HCT116 (cell line): ENCODE measurements at places on chromosomes 11 and 22. TPM values are rescaled to one million over a fixed set of nuclear protein-coding genes. Genes with fewer than 3 reads are reported as not detected.

The RIBC2 gene
- 8.3 TPM for total RNA-seq

The PLAAT5 gene
- total RNA-seq = not detected

The CNIH2 gene
- total RNA-seq = 1.3 TPM

The DNAJB7 gene
- total RNA-seq = not detected

The UPK3A gene
- not detected for total RNA-seq

The MIAT gene
- total RNA-seq = 0.54 TPM

The TTLL1 gene
- 4.3 TPM for total RNA-seq

GRCh38 chr11:71185411-71185810 is 67.0 kb downstream of the SHANK2 start:
- no peak for DNase-seq

GRCh38 chr11:650482-650881 is 13.4 kb downstream of the DRD4 start:
- DNase-seq = no peak

DNA sequence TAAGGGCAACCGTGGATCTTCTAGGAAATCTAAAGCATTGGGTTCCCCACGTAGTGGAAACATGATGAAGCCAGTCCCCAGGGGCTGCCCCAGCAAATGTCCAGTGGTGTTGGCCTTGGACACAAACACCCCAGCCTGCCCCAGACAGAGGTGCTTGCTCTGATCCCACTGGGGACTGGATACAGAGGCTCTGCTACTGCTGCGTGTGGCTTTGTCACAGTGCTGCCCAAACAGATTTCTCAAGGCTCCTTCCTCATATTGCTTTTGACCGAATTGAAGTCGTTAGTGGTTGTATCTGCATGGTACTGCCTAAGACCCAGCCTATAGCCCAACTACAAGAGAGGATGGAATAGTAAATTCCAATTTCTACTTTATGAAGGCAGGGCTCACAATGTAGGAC is 40.1 kb upstream of the CD44 start:
- DNase-seq = no peak

GRCh38 chr11:118016104-118016503 is 29.9 kb downstream of the IL10RA start:
- no peak for DNase-seq

- DNase-seq = no peak
Measured at GRCh38 chr11:12762696-12763324, 88.6 kb downstream of the TEAD1 start.

GRCh38 chr11:69059985-69060384 is 11.3 kb downstream of the TPCN2 start:
- DNase-seq = no peak

DNA sequence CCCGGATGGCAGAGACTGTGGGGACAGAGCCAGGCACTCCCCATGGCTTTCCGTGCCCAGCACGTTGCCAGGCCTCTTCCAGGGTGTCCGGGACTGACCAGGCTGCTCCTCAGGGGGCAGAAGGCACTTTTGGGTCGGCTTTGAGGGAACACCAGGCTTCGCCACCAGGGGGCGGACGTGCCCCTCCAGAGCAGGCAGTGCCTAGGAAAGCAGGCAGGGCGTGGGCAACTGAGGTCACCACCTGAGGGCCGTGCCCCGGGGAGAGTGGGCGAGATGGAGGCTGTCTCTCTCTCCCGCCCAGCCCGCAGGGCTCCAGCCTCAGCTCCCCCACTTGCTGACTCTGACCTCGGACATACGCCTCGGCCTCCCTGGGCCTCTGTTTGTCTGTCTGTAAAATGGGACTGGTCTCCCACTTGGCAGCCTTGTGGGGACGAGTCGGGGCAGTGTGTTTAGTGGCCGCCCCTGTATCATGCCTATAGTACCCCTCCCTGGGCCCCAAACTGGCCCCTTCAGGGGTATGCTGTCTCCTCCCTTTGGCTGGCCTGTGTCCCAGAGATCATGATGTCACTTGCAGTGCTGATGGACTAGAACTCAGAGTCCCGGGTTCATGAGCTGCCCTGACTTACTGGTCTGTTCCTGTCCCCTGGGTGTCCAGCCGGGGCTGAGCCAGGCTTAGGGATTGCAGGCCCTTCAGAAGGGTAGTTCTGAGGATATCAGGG is 4.4 kb upstream of the PRR5 start:
- DNase-seq = peak; percentile 66

DNA sequence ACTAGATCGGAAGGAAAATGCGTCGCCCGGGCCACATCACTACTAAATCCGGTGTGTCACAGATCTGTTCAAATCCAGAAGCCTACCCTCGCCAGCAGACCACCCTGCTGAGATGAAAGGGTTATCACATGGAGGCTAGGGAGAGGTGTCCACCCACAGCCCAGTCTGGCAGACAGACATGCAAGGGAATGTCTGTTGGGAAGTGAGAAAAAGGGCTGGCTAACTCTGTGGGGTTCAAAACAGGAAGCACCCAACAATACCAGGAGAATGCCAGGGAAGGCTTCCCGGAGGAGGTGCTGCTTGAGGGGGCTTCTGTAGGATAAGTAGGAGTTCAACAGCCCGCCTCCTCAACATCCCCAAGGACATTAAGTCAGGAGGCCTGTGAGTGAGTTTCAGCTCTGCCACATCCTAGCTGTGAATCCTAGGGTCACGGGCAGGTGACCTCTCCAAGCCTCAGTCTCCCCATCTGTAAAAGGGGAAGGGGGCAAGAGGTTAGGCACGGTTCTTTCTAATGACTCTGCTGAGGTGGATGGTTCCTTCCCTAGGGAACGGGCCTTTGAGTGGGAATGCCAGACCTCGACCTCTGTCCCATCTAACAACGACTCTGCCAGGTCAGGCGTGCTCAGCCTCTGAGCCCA is 1.1 kb downstream of the TPST2 start:
- DNase-seq = no peak

DNA sequence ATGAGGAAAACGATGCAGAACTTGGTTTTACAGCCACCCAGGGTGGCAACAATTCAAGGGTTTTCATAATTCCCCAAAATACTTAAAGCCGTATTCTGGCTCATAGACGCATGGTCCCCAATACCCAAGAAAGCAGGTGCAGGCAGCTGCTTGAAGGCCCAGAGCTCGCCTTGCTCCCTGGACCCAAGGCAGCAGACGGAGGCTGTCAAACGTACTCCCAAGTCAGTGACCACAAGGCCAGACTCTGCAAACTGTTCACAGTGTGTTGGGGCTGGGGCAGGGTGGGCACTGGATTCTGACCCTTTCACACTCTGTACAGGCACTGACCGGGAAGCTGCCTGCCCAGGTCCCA is 21.5 kb downstream of the TMEM184B start:
- no peak for DNase-seq

DNA sequence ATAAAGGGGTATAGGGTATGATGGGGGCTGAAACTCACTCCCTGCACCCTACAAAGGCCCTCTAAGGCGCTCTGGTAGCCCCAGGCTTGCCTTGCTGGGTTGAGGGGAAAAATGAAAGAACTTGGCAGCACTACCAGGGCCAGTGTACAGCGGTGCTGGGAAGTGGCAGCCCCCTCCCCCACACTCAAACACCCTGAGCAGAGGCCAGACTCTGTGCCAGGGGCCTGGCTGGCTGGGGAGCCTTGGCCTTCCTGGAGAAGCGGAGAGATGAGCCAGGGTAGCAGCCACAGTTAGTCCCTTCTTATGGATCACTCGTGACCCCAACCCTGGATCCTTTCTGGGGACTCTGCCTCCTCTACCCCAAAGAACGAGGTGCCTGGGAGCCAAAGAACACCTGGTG is 2.7 kb downstream of the TMEM134 start:
- no peak for DNase-seq

DNA sequence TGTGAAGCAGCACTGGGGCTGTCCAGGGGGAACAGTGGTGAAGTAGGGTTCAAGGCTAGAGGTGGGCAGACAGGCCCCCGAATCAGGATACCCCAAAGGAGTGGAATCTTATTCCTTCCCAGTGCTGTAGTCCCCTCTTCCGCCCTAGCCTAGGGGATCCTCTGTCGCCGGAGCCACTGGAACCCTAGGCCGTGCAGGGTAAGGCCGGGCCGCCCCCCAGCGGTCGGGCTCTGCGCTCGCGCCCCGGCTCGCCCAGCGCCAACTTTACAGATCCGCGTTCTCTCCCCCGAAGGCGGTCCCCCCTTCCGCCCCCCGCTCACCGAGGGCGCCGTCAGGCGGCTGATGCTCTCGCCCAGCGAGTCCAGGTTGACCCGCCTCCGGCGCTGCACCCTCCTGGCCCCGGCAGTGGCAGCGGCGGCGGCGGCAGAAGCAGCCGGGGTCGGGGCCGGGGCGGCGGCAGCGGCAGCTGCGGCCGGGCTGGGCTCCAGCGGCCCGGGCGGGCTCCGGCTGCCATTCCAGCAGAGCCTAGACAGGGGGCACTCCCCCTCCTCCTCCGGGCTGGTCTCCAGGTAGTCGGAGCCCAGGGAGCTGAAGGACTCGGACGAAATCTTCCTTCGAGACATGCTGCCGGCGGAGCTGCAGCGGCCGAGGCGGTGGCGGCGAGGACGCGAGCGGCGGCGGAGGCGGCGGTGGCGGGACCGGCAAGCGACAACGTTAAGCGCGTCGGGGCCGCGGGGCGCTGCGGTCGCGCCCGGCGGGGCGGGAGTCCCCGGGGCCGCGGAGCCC is 650 bp downstream of the GUCY1A2 start:
- no peak for DNase-seq

DNA sequence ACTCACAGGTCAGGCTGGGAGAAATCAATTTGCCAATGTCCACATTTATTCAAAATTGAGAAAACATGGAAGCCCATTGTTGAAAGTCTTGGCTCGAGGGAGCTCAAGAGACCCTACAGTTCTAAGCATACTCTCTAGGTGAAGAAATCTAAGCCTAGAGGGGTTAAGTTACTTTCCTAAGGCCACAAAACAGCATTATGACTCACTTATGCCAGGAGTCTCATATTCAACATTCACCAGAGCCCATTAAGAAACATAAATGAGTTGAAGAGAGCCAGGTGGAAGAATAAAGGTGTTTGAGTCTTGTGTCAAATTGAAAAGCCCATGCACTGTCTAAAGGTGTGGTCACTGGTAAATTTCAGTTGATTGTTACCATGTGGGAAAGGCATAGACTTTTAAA is 108.1 kb downstream of the INSC start:
- DNase-seq = no peak

GRCh38 chr11:133601641-133602040 is 69.3 kb upstream of the OPCML start:
- no peak for DNase-seq

GRCh38 chr11:119906376-119906775 is 177.4 kb upstream of the NECTIN1 start:
- no peak for DNase-seq

- no peak for DNase-seq
Measured at GRCh38 chr11:61610905-61611304, 30.0 kb upstream of the SYT7 start.

DNA sequence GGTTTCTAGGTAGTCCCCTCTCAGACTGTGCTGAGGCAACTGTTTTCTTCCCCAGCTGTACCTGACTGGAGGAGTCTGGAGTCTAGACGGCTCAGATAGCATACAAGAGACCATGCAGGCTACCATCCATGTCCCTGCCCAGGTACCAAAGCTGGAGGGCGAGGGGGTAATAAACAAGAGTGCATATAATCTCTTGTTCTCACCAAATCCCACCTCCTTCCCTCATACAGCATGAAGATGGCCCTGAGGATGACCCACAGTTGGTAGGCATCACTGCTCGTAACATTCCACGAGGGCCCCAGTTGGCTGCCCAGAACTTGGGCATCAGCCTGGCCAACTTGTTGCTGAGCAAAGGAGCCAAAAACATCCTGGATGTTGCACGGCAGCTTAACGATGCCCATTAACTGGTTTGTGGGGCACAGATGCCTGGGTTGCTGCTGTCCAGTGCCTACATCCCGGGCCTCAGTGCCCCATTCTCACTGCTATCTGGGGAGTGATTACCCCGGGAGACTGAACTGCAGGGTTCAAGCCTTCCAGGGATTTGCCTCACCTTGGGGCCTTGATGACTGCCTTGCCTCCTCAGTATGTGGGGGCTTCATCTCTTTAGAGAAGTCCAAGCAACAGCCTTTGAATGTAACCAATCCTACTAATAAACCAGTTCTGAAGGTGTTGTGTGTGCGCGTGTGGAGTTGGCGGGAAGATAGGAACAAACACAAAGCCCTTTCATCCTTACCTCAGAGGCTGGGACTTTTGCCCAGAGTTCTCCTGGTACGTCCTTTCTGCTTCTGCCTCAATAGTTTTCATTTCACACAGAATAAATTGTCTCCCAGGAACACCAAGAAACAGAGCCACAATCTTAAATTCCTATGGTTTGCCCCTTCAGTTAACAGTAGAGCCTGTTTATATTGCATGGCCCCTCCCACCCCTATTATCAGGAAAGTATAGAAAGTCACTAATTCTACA is 8.5 kb downstream of the HMBS start:
- no peak for DNase-seq

DNA sequence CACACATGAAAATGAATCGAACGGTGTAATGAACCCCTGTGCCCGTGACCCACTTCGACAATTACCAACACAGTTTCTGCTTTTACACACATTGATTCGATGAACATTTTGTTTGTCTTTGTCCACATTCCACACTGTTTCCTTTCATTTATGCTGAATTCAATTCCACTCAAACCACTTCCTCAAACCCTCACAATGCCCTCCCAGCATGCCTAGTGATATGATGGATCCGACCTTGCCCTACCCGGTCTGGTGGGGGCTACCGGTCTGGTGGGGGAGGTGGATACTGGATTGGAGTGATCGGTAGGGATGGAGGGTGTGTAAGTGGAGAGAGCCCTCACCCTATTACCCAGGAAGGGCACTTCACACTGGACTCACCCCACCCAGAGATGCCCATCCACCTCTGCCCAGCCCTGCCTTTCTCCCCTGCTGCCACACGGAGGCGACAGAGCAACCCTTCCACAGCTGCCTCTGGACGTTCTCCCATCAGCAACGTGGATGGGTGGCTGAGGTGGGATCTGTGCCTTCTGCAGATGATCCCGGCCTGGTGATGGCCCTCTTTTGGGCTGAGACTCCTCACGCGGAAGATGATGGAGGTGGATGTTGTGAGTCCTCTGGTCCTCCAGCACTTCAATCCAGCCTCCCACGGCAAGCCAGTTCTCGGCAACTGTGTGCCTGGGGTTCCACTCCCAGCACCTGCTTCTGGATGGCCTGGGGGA is 33.0 kb upstream of the P2RY2 start:
- peak; percentile 40 for DNase-seq

DNA sequence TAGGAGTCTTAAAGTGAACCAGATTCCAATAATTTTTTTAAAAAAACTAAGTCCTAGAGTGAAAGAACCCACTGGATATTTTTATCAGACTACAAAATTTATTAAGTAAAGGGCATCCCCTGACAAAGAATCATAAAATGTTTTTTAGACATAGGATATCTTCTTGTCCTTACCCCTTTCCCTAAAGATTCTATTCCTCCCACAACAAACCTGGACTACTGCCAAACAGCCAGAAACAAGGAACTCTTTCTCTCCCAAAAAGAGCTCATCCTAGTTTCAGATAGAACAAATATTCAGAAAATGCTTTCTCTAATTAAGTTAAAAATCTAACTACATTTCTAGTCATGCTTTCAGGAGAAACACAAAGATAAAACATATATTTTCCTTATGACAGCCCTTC is 327.1 kb downstream of the FAM181B start:
- DNase-seq = no peak

GRCh38 chr11:8338138-8338537 is 74.5 kb upstream of the LMO1 start:
- DNase-seq = peak; percentile 31

- DNase-seq = no peak
Measured at GRCh38 chr11:121574801-121575200, 122.0 kb upstream of the SORL1-AS1 start.

- DNase-seq = no peak
Measured at GRCh38 chr22:37118083-37118482, 8.6 kb upstream of the TMPRSS6 start.
